C1 segment of cervical spinal cord (tissue), 14 donors: ENCODE measurements at places on chromosomes 3 and 15.

DNA sequence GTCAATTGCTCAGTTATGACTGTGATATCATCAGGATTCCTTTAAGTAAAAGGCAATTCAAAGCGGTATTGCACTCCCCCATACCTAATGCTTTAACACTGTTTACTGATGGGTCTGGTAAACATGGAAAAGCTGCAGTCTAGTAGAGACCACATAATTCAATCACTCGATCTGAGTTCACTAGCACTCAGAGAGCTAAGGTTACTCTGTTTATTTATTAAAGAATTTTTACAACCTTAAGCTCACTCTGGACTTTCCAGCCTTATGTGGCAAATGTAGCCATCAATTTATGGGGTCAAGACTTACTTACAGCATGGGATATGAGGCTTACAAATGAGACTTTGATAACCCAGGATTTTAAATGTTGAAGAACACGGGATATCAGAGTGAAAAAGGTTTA is 18.4 kb upstream of the CCR2 start:
- DNase-seq = no peak

DNA sequence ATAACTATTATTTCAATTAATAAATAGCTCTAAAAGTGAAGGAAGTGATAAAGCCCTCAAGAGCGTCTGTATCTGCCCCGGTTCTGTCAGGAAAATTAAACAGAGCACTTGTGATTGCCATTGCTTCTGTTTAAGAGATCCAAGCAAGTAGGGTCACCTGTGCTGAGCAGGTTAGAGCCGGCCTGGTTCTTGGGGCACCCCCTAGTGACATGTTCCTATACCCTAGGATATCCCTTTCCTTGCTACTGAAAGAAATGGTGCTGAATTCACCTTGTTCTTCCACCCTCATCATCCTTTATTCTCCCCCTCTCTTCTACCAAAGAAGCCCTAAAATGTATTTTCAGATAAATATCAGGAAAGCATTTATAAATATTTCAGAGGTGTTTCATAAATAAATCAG is 323.5 kb downstream of the RORA start:
- no peak for DNase-seq

GRCh38 chr3:5071061-5071460 is 51.0 kb upstream of the ARL8B start:
- DNase-seq = no peak

DNA sequence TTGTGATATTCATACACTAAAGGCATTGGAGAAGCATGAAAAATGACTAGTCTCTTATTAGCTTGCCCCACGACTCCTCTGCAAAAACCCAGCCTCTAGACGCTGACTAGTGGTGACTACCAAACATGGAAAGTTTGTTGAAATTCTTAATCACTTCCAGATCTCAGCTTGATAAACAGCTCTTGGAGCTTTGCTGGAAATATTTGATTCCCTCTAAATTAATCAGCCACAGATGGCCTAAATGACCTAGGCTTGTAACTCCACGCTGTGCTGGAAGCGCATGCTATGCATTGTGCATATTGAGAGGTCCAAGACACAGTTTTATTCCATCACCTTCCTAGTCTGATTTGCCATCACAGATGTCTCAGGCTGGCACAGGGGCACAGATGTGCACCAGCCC is 244.7 kb upstream of the ST8SIA2 start:
- no peak for DNase-seq

- no peak for DNase-seq
Measured at GRCh38 chr3:193996221-193996620, 139.7 kb upstream of the HES1 start.

- DNase-seq = no peak
Measured at GRCh38 chr3:143433787-143434378, 314.3 kb downstream of the CHST2 start.

DNA sequence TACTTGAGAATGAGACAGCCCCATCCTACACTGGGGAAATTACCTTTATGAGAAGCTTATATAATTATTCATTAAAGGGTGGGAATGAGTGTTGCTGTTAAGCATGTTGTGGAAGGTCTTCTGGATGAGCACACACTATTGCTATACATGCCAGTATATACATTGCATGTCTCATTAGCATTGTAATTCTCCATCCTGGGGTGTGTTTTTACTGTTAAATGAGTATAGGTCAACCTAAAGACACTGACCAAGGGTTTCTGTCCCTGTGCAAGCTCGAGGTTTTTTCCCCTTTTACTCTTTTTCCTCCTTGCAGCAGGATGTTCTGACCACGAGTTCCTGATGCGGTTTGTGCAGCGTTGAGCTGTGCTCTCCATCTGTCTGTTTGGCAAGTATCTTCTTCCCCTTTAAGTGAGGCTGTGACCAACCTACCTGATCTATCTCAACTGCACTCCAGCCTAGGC is 7.2 kb upstream of the IVD start:
- no peak for DNase-seq

GRCh38 chr3:133388696-133389395 is 11.0 kb upstream of the BFSP2 start:
- no peak for DNase-seq

DNA sequence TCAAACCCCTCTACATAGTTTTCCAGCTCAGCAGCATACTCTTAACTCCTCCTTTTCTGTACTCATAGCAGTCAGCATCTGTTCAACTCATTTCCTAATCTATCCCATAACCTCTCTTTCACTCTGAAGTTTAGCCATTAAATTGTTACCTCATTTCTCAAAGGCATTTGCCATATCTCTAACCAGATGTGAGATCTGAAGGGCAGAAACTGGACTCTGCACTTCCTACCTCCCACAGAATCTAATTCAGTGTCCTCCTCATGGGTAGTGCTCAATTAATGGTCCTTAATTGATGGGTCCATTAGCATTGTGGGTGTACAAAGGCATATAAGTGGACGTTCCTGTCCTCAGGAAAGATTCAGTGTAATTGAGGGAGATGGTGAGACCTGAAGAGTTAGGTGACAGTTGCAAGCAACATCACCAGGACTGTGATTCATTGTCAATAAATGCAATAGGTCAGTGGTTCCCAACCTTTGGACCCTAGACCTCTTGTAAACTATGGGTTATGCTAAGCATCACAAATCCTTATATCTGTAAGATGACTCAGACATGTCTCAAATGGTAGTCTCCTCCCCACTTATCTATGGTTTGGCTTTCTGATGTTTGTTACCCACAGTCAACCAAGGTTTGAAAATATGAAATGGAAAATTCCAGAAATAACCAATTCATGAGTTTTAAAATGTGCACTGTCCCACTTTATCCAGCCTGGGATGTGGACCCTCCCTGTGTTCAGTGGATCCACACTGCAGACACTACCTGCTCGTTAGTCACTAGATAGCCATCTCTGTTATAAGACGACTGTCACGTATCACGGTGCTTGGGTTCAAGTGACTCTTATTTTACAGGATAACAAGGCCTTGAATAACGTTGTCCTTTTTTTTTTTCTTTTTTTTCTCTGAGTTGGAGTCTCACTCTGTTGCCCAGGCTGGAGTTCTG is 25.0 kb upstream of the UACA start:
- DNase-seq = no peak

DNA sequence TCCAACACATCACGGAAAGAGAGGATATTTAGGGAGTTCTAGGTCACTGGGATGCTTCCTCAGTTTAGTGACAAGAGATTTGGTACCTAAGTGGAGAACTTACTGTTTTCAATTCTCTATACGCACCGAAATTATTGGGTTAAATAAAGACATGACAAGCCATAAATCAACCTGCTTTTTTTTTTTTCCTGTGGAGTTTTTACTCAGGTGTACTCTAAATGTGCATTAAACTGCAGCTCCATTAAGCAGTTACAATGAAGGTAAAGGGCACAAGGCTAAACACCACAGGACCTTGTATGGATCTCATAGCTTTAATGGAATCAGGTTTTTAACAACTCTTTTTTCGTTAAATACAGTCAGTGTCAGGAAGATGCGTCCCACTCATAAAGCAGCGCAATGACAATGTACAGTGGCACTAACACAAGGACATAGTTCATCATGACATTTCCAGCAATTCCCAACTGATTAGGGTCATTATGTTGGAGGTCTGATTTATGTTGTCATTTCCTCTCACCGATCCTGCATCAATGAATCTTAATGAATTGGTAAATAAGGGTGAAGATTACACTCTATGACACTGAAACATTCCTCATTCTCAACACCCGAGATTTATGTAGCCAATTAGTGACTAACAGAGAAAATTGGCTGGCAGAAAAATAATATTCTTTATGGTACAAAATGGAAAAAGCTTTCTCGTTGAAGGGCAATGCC is 355.2 kb downstream of the FOXP1 start:
- DNase-seq = no peak

DNA sequence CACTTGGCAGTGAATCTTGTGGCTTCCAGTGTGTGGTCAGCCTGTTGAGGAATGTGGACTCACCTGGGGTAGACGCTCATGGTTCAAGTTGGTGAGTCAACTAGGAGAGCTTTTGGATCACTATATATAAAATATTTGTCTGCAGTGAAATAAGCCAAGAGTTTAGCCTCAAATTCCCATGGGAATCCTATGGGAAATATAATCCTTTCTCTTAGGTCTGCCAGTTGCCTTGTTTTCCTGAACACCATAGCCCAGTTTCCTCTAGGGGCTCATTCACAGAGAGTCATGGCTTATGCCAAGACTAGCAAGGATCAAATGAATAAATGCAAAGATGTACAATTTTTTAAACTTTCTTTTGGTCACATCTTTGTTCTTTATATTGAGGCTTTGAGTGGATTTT is 100.1 kb upstream of the NPHP3 start:
- no peak for DNase-seq

DNA sequence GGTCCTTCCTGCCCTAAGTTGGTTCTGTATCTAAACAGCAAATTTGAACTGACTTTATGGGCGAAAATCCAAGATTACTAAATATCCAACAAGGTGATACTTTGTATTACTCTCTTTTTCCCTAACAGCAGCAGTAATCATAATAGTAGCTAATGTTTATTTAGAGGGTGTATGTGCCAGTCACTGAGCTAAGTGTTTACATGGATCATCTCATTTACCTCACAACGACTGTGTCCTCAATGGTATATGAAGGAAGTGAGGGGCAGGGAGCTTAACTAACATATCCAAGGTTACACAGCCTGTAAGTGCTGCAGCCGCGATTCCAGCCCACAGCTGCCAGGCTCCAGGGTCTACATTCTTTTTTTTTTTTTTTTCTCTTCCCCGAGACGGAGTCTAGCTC is 10.3 kb upstream of the LRRC34 start:
- DNase-seq = no peak

DNA sequence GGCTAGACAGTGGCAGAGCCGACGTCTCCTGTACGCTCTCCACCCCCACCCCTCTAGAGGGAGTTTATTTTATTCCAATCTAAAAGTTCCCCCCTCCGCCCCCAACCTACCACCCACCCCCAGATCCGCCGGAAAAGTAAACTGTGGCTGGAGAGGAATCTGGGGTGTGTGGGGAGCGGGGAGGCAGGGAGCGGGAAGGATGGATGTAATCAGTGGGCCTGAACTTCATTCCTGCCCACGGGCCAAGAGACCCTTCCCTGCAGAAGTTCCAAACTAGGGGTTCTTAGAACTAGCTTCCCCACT is 537 bp upstream of the CSRNP1 start:
- DNase-seq = no peak

- DNase-seq = no peak
Measured at GRCh38 chr3:143298380-143298779, 178.8 kb downstream of the CHST2 start.

DNA sequence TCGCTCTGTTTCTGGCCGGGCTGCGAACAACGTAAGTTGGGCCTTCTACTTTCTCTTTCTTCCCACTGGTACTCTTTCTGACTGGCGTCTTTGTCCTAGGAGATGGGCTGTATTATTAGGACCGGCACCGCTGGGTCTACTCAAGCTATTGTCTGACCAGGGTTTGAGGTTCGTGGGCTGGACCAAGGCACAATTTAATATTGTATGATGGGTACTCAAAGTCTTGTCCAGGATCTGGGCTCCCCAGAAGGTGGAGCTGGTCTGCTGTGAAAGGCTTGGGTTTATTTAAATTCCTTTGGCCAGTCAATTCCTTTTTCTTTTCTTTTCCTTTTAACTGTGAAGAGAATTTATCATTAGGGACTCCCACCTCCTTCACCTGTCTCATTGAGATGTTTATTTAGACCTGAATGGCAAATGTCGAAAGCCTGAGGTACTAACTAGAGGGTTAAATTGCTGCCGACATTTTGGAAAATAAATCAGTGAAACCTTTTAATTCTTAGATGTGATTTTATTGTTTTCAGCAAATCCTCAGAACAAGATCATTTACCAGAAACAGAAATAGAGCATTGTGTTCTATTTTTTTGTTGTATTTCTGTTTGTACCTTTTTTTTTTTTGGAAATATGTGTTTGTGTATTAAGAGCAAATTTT is 410 bp downstream of the LRRC49 start:
- DNase-seq = no peak

GRCh38 chr3:33491721-33492120 is 51.5 kb upstream of the UBP1 start:
- no peak for DNase-seq

GRCh38 chr15:100767001-100767825 is 112.4 kb upstream of the ALDH1A3 start:
- no peak for DNase-seq

GRCh38 chr3:123157598-123158287 is 44.0 kb upstream of the SEC22A start:
- DNase-seq = no peak

DNA sequence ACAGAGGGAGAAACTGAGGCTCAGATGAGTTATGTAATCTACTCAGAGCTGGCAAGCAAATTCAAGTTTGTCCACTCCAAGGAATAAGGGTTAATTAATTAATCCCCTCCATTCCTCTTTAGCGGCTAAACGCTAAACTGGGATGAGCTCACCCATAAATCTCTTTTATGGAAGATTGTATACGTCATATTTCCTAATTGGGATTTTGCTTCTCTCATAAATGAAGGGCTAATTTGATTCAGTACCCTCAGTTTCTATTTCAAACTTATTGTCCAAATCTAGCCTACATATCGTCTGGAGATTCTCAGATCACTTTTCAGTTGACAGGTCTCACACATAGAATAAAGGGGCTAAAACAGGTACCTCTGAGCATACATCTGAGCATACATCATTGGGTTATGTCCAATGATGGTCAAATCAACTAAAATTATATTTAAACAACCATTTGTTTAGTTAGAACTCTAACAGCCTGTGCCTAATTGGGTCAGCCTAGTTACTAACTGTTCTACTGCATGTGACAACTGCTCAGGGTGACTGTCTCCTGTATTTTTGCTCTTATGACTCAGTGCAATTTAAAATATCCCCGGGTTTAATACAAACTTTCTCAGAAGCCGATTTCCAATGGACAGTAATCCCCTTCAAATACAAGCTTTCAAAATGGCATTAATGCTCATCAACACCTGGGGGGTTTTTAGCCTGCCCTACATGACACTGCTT is 57.6 kb upstream of the PLXND1 start:
- no peak for DNase-seq

- no peak for DNase-seq
Measured at GRCh38 chr15:59691194-59691805, 2.2 kb upstream of the BNIP2 start.
